Endothelial cell of coronary artery (primary cell): ENCODE measurements at places on chromosomes 13 and 19. TPM values are rescaled to one million over a fixed set of nuclear protein-coding genes. Genes with fewer than 3 reads are reported as not detected.

KLK7 gene
- total RNA-seq, result not detected in 2 replicates

SHISA7 gene
- not detected in 2 replicates for total RNA-seq

ZNF737 gene
- 4.3 and 8.3 TPM in 2 replicates for total RNA-seq

C1QTNF9B gene
- not detected in 2 replicates for total RNA-seq

VSTM1 gene
- not detected in 2 replicates for total RNA-seq

LACC1 gene
- total RNA-seq, result 3.8 and 4.4 TPM in 2 replicates

FCER2 gene
- not detected in 2 replicates for total RNA-seq
